ENCODE measurements at places on chromosomes 7 and 10.

DNA sequence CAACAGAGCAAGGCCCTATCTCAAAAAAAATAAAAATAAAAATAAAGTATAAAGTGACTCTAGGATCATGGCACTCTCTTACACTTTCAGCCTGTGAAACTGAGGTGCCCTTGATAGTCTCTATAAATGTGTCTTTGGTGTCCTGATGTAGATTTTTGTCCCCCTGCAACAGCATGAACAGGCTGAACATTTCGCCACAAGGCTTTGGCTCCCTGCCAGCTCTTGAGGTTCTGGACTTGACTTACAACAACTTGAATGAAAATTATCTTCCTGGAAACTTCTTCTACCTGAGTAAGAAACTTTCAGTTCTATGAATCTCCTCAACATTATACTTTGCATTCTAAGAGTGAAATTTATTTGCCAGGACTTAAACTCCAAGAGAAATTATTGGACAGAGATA lies 48.1 kb upstream of the BMS1 start:
- no peak for DNase-seq

DNA sequence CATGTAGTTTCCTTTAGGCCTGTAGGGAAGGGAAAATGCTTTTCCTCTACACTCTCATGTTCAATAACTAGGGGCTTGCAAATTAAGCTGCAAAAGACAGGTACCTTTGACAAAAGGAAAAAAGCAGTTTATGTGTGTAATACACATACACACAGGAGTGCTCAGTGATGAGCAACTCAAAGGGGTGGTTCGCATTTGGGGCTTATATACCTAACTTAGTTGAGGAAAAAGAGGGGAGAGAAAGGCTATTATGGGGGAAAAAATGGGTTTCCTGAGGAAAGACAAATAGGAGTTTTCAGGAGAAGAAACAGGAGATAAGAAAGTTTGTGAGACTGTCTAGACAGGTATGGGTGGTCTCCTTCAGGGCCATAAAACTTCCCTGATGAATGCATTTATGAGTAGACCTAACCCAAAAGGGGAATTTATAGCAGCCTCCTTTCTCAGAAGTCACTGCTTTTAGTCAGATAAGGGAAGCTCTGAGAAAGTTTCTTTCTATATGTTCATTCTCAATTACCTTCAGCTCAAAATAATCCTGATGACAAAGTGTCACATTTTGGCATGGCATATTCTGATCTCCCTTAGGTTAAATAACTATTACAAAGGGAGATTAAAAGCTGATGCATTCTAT lies 55.2 kb upstream of the EZH2 start:
- no peak for DNase-seq

- DNase-seq: no peak
Observed at GRCh38 chr10:22760025-22760424, 45.6 kb upstream of the PIP4K2A start.

- DNase-seq: no peak
Observed at GRCh38 chr10:50536617-50537240, 87.0 kb downstream of the SGMS1 start.

- DNase-seq: no peak
Observed at GRCh38 chr10:73841526-73842285, 30.3 kb upstream of the NDST2 start.

- DNase-seq: no peak
Observed at GRCh38 chr7:131004371-131004770, 270.4 kb upstream of the KLF14 start.

GRCh38 chr10:29199339-29199738 lies 89.5 kb upstream of the LYZL1 start:
- no peak for DNase-seq
